NCI-H1436 treated with DMSO at 0.1 percent for 48 hours (cell line): ENCODE measurements at places on chromosomes 6 and 20.

DNA sequence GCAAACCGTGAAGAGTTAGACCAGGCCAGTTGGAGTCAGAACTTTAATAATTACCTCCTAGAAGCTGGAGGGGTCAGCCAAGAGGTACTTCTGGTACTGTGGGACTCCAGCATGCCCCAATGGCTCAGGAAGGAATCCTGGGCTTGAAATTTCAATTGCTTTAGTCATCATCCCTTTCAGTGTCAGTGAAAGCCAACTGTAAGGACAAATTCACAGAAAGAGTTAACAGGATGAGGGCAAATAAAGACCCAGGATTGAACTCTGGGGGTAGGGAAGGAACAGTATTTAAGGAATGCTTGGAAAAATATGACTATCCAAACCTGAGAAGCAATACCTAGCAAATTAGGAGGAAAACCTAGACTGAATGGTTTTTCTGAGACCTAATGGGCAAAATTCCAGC lies 735.1 kb upstream of the MARCKS start:
- DNase-seq = no peak

GRCh38 chr6:88143421-88144157 lies 22.6 kb downstream of the CNR1 start:
- no peak for DNase-seq

DNA sequence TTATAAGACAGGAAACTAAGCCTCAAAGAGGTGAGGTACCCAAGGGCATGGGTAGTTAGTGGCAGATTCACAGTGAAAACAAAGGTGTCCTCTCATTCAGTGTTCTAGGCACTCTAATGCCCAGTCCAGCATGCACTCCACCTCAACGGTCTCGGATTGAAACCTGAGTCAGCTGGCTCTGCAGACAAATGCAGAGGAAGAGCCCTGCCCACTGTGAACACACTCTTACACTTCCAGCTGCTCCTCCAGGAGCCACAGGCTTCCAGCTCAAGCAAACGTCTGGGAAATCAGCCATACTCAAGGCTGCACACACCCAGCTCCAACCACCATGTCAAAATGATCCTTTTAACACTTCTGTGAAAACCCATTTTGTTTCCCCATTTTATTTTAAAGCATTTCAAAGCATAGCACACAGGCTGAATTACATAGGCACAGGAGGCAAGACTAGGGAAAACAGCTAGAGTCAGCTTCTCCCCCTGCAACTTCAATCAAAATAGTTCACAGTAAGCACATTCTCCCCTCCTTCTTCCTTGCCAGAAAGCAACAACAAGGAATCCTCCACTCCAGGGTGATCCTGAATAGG lies 3.0 kb upstream of the IL17A start:
- no peak for DNase-seq

DNA sequence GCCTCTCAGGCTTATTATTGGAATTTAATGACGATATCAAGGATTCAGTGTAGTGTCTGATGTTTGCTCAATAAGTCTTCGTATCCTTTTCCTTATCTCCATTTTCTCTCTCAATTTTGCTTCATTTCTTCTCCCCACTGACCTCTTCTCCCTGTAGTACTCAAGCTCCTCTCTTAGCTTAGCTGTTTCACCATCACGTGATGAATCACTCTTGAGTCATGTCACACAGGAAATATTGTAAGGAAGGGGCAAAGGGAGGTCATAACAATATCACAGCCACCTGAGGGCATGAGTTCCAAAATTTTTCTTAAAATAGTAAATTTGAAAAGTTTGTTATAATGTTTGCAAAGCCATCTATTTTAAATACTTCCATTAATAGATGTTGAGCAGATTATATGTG lies 392.2 kb upstream of the MARCKS start:
- no peak for DNase-seq

DNA sequence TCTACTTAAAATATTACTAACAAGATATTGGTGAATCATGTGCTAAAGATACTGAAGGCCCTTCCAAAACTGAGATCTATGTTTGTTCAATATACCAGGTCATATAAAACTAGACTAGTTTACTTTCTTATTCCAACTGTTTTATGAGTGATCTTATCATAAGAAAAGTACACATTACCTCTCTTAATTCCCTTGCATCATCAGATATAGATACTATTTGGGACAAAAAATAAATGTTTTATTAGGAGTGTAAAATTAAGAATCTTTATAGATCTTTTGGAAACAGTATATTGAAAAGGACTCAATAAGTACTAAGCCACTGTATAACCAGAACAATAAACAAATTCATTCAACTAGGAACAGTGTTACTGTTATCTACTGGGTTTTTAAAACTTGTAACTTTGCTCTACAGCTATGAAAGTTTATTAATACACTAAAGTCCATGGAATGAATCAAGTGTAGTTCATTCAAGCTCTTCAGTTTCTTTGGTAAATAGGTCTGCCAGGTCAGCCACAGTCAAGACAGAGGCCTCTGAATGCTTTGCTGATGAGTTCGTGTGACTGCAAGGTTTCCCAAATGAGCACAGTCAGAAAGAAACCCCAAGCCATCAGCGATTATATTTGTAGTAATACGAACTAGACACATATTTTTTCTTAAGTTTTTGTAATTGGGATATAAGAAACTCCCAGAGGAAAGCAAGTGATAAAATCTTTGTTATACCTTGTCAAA lies 71.8 kb upstream of the FBXO30 start:
- DNase-seq = no peak

DNA sequence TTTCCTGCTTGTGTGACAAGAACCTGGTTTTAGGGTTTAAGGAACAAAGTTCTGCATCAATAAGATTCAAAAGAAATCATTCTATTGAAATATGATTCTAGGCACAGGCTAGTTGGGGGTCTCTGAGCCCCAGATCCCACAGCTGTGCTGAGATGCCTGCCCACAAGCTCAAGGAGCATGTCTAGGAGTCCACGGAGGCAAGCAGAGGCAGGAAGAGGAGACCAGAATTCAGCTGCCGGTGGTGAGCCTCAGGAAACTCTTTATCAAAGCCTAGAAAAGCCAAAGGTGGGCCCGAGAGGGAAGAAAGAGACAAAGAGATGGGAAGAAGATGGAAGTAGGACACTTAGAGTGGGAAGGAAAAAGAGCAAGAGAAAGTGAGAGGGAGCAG lies 40.7 kb upstream of the DDR1 start:
- no peak for DNase-seq

- DNase-seq = no peak
Observed at GRCh38 chr6:155504848-155505607, 49.4 kb upstream of the NOX3 start.

- no peak for DNase-seq
Observed at GRCh38 chr20:20009784-20010253, 7.3 kb upstream of the NAA20 start.

DNA sequence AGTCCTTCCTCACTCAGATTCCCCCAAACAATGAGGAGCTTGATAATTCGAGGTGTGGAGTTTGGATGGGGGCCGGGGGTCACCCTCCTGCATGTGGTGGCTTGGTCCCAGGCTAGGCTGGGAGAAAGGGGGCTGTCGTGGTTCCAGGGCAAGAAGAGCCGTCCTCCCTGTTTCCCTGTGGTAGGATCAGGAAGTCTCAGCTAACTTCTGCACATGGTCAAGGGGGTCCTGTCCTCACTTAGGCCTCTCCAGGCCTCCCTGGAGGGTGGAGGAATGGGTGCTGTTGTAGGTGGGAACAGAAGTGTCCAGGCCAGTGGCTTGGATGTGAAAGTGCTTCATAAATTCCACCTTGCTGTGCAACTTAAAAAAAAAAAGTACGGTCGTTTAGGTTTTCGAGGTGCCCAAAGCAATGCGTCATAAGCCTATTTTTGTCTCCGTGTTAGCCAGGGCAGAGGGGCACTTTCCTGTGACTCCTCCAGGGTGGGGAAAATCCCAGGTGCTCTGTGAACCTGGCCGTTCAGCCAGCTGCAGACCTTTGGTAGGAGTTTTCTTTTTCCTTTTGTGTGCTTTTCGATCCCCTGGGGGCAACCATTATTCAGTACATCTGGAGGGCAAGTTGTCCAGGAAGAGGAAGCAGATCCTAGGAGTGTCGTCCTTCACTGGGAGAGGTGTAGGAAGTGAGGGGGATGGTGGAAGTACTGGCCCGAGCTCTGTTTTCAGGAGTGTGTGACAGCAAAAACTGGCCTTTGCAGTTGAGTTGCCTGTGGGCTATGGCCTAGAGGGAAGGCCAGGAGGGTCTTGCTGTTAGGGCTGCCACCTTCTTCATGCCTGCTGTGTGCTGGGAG lies 9.6 kb downstream of the IGF2R start:
- no peak for DNase-seq

GRCh38 chr6:6851059-6851948 lies 256.5 kb upstream of the RREB1 start:
- no peak for DNase-seq

- no peak for DNase-seq
Observed at GRCh38 chr6:24477070-24477469, 12.3 kb downstream of the GPLD1 start.

- no peak for DNase-seq
Observed at GRCh38 chr20:46965477-46965876, 70.8 kb downstream of the EYA2 start.

DNA sequence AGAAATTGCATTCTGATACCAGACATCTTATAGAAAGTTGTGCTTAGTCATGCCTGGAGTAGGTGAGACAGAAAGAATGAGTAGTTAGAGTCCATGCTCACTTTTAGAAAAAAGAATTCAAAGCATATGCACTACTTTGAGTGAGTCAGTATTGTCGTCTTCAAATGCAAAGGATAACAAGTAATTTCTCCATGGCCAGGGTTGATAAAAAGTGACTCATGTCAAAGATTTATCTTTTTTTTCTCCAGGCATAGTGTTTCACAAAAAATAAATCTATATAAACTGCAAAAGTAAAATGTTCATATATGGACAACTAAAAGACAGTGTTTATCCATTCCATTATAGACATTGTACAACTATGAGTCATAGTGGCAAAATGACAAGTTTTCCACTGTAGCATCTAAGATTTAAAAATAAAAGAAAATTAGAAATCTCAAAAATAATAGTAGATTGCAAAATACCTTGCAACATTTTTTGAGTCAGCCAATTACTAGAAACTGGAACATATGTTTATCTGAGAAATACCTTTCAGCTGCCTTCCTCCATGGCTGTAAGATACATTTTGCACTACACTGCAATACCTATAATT lies 329.6 kb downstream of the GRIK2 start:
- DNase-seq = no peak

GRCh38 chr6:23027281-23027680 lies 457.9 kb downstream of the HDGFL1 start:
- DNase-seq = peak; percentile 93

DNA sequence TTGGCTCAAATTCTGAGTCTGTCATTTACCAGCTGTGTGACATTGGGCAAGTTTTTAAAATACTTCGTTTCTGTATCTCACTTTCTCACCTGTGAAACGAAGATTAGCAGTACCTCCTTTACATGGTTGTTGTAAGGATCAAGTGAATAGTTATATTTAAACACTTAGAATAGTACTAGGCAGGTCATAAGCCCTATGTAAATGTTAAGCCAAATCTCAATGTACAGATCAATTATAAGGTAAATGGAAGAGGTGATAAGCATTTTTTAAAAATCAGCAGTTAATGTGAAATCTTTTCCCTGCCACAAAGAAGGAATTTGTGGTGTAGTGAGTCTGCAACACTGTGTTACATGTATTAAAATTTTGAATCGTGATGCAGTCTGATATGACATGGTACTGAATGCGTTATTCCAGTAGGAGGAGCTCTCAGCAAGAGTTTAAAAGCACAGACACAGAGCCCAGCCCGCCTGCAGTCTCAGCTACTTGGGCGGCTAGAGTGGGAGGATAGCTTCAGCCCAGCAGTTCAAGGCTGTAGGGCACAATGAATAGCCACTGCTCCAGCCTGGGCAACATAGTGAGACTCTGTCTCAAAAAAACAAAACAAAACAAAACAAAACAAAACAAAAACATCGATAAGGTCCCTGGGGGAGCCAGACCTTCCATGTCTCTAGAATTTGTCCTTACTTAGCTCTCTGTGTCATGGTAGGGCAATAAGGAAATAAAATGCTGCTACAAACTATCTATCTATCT lies 46.0 kb downstream of the GTF2H5 start:
- DNase-seq = no peak

GRCh38 chr6:68834551-68834950 lies 199.5 kb downstream of the ADGRB3 start:
- DNase-seq = no peak

GRCh38 chr20:24363031-24363430 lies 106.4 kb upstream of the SYNDIG1 start:
- no peak for DNase-seq

DNA sequence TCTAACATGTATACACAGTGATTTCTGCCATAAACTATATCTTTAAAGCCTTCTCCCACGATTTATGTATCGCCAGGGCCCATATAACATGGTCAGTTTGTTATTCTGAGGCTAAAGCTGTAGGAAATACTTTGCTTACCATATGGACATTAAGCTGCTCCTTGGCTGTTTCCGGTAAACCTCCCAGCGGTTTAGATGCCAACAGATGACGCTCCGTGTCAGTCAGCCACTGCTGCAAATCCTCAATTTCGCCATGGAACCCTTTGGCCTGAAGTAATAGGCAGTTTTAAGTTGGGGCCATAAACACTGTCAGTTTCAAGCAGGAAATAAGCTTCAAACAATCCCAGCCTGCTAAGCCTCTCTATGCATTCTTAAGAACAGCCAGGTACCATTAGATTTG lies 145.4 kb downstream of the DST start:
- no peak for DNase-seq

DNA sequence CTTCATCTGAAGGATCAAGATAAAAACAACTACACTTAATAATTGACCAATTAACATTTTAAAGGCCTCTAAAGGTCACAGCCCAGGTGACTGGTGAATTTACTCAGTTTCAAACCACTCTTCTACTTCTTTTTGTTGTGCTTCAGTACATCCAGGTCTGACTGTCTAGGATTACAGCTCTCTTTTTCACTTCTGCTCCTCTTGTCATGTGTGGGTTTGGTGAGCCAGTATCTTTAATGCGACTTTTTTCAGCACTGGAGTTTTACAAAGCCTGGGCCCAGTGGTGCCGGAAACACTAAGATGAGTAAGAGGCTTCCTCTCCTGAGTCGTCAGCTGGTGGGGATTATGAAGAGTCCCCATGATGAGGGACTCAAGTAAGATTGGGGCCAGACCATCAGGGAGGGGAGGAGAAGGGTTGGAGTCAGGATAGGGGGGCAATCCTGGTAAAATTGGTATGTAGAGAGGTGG lies 27.0 kb downstream of the HECA start:
- no peak for DNase-seq

GRCh38 chr20:1130058-1130694 lies 11.8 kb downstream of the PSMF1 start:
- DNase-seq = no peak

- DNase-seq = no peak
Observed at GRCh38 chr6:149176971-149177667, 140.4 kb upstream of the TAB2 start.

GRCh38 chr6:22530506-22530905 lies 38.9 kb upstream of the HDGFL1 start:
- no peak for DNase-seq

- no peak for DNase-seq
Observed at GRCh38 chr6:116166369-116166768, 40.4 kb upstream of the COL10A1 start.

GRCh38 chr6:14597090-14597489 lies 479.5 kb downstream of the CD83 start:
- DNase-seq = no peak
